ENCODE measurements at places on chromosomes 2 and 18. TPM values are rescaled to one million over a fixed set of nuclear protein-coding genes. Genes with fewer than 3 reads are reported as not detected.

DNA sequence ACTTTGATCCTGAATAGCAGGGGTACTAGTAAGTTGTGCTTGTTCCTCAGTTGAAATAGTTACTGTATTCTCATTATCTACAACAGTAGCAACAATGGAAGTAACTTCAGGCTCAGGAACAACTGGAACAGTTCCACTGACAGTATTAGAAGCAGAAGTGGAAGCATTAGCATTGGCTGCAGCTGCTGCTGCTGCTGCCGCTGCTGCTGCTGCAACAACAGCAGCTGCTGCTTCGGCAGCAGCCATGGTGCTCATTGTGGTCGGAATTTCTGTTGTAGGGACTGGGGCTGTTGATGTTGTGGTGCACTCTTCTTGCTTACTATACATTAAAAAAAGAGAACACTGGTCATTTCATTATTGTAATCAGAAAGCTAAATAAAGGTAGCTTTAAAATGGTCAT, 40.8 kb downstream of the PRPF40A start:
- DNase-seq: no peak

Gene C2orf78
- not detected for total RNA-seq

DNA sequence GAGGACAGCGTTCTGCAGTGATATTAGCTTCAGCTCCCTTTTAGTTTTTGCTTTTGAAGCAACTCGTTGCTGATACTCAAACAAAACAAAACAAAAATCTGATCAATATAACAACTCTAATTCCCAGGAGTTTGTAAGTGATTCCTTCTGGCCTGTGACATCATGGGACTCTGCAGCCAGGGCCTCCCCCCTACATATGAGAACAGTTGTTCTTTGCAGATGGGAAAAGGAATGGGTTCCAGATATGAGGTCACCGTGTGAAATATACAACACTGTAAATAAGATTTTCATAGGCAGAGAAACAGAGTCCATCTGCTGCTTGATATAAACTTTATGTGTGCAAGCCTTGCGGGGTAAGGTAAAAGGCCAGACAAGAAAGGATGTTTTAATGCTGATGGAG, 56.7 kb downstream of the DIS3L2 start:
- no peak for DNase-seq

GRCh38 chr18:4068552-4069158, 386.5 kb downstream of the DLGAP1 start:
- DNase-seq: peak; percentile 41

- DNase-seq: no peak
Measured at GRCh38 chr2:88636026-88636425, 8.8 kb upstream of the EIF2AK3 start.

Gene DOCK10
- 37.2 TPM for total RNA-seq

GRCh38 chr2:39497082-39497801, 60.2 kb upstream of the MAP4K3 start:
- DNase-seq: no peak

Gene REG3A
- not detected for total RNA-seq

DNA sequence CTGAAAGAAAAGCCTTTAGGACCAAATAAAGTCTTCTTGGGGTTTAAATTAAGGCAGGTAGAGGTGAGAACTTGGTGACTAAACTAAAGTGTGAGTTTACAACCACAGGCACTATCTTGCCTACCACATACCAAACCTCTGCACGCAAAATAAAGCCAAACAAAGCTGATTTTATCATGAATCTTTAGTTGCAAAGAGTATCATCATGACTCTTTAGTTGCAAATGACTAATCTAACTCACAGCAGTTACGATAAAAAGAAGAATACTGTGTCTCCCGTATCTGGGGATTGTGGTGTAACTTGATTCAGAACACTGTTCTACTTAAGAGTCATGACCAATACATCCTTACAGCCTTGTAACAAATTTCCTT, 11.2 kb downstream of the CFAP210 start:
- no peak for DNase-seq

Gene POLR1B
- 26.3 TPM for total RNA-seq

- DNase-seq: no peak
Measured at GRCh38 chr2:150286730-150287362, 200.6 kb downstream of the RND3 start.

DNA sequence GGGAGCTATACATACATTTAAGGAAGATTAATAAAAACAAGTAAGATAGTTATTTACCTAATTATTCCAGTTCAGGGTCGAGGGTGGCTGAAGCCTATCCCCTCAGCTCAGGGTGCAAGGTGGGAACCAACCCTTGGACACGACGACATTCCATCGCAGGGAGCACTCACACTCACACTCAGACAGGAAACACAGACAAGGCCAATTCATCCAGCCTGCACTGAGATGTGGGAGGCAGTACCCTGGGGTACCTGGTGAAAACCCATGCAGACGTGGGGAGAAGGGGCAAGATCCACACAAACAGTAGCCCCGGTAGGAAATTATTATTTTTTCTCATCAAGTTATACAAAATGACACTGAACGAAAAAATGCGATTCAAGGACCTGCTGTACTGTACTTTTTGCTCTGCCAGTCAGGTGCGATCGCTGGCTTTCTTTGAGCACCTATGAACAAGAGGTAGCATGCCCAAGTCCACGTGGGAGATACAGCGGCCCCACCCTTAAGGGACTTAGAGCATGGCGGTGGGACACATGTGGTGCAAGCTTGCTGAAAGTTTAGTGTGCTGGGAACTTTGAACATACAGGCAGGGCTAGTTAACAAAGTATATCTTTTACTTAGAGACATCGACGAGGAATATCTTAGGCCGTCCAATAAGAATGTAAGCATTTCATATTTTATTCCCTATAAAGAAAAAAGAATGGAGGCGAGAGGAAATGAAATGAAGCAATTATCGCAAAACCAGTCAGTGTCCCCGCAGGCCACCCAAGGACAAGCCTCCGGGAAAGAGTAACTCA, 624 bp downstream of the METTL8 start:
- peak; percentile 32 for DNase-seq

Gene DHX57
- 19.3 TPM for total RNA-seq

Gene TSPYL6
- not detected for total RNA-seq

GRCh38 chr18:59822612-59823550, 76.9 kb upstream of the PMAIP1 start:
- no peak for DNase-seq

DNA sequence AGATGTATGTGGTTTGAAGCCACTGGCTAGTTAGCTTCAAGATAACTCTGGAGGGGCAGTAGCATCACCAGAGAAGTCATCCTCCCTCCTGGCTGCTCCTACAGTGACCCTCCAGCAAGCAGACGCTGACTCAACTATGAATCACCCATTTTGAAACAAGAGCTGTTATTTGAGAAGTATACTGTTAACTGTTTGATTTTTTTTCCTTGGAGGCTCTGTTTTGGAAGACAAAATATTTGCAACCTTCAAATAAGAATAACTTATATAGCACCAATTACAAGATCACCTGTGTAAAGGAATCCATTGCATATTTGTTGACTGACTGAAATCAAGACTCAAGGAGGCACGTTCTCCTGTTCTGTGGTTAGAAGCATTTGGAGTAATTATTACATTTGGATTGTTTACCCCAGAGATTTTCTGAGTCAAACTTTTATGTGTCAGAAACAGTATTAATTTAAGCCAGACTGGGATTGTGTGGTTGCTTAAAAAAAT, 313.8 kb downstream of the MTX2 start:
- DNase-seq: peak; percentile 94

Measured in Daoy (cell line).